ENCODE measurements at places on chromosomes 12 and 14.

GRCh38 chr12:47078733-47079467 lies 521 bp upstream of the PCED1B start:
- no peak for DNase-seq

GRCh38 chr14:68578597-68578996 lies 214.3 kb downstream of the ZFP36L1 start:
- DNase-seq, result no peak

DNA sequence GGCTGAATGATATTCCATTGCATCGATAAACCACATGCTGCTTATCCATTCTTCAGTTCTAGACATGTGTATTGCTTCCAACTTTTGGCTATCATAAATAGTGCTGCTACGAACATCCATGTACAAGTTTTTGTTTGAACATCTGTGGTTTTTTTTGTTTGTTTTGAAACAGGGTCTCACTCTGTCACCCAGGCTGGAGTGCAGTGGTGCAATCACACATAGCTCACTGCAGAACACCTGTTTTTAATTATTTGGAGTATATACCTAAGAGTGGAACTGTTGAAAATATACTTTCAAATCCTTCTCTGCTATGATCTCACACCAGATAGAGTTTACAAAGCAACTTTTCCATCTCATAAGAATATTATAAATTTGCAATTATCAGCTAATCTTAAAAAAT lies 124.2 kb downstream of the TTC7B start:
- no peak for DNase-seq

- peak; percentile 50 for DNase-seq
Measured at GRCh38 chr12:3753544-3754284, 805 bp upstream of the CRACR2A start.

DNA sequence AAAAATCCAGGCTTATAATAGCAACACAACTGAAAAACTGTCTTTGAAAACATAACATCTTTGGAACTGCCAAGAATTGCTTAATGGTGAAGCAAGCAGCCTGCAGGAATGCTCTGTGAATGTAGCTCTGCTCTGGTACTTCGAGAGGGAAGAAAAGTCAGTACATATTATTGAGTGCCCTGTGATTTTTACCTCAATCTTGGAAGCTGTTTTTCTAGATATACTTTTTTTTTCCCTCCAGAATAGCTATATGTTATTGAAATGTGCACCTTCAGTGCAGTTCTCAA lies 508.1 kb downstream of the PCNX1 start:
- no peak for DNase-seq

- no peak for DNase-seq
Measured at GRCh38 chr14:97995038-97995437, 1197.9 kb downstream of the VRK1 start.

DNA sequence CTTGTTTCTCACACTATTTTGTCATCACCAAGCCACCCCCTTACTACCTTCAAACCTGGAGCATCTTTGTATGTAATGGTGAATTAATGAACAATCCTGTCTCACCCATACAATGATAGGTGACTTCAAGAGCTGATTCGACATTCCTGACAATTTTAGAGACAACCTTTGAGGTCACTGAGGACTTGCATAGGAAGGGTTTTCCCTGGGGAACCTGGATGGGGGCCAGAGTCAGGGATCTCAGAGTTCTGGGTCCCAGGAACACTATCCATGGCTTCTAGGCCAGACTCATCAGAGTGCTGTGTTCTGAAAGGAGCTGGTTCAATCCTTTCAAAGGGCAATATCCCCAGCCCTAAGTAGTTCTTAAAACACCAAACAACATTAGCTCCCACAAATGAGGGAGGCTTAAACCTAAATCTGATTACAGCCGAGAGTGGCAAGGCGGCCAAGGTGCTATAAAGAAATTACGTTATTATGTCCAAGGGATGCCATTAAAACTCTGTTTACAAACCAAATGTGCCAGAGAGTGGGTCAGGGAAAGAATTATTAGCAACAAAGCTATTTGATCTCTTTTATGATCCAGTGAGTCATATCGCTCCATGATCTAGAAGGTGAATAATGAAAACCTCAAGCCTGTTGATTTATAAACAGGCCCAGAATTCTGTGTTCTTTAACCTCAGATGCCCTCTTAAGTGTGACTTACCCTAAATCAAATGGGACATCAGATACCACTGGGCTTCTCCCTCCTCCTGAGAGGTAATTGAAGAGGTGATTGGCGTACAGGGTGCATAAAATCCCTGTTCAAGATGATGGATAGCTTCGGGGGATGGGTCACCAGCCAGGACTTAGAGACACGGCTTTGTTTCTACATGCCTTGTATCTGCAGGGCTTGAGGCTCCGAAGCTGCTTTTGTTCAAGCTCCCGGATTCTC lies 230.2 kb upstream of the TBX3 start:
- no peak for DNase-seq

- DNase-seq, result no peak
Measured at GRCh38 chr12:48686615-48687334, 4.7 kb upstream of the KANSL2 start.

GRCh38 chr14:60165547-60165876 lies 314 bp upstream of the DHRS7 start:
- DNase-seq, result no peak

DNA sequence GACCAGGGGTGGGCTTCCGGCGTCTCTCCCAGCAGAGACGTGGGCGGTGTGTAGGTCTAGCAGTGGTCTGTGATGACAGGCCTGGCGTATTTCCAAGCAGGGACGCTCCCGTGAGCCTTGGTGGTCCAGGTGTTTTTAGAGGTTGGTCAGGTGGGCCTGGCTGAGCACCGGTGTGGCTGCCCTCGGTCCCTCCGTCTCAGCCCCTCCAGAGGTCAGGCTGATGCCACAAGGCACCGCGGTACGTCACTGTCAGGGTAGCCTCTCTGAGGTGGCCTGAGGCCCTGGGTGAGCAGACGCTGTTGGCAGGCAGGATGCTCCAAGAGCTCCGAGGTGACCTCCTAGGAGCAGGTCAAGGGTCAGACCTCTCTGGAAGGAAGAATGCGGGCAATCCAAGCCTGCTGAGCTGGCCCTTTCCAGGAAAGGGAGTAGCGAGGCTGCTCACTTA lies 13.6 kb downstream of the MTA1 start:
- no peak for DNase-seq

DNA sequence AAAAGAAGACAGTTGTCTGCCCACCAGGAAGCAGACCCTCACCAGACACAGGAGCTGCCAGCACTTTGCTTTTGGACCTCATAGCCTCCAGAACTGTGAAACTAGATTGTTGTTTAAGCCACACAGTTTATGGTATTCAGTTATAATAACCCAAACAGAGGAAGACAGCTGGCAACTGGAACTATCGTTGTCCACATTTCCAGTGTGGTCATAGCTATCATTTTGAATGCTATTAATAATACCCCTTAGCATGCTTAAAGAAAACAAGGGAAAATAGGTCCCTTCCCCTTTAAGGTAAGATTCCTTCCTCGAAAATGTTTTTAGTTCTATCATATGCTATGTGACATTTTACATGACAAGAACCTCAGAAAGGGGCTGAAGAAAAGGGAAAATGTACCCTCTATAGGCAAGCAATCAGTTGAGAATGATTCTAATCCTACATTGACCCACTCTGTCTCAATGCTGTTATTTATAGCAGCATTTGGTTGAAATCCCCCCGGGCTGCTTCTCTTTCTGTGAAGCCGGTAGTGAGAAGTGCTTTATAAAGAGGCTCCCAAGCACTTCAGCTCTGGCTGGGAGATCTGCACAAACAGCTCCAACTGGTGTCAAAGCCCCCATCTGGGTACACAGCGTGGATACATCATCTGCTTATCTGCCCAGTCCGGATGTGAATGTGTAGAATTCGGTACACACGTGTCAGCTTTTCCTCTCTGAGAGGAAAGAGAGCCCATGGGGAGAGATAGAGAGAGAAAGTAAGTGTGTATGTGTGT lies 221.2 kb upstream of the FLRT2 start:
- DNase-seq, result no peak

DNA sequence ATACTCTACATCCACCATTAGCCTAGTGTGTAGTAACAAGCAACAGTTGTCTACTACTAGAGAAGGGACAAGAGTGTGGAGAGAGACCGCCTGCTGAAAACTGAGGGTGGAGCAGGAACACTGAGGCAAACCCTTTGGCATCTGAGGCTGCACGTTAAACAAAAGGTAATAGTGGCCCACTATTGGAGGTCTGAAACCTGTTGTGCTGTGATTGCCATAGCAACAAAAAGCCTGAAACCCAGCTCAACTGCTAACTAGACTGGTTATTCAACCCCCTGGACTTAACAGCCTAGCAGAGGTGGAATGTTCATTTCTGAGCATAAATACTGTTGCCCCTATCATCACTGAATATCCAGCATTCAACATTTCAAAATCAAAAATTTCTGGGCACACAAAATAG lies 43.0 kb downstream of the PPP4R4 start:
- DNase-seq, result no peak

DNA sequence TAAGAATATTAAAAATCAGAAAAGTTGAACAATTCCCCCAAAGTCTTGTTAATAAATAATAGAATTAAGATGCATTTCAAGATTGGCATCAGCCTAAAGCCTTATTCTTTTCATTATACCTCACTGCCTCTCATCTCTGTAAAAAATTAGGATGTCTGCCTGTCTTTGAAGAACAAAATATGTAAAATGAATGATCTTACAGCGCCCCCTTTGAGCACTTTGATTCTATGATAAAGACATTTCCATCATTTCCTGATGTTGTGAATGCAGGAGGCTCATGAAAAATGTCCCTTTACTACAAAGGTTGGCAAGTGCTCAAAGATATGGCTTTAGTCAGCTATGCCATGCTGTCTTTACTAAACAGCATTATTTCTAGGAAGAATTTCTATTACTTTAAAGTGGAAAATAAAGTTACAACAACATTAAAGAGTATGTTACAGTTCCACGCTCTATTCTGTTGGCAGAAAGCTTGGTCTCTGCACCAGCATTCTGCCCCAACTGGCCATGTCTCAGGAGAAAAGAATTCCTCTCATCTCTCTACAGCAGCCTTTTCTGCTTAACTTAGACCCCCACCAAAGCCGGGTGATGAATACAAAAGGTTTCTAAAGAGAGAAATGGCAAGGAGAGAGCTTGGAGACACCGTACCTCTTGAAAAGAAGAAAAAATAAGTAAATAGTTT lies 95.1 kb downstream of the LLPH start:
- no peak for DNase-seq

- no peak for DNase-seq
Measured at GRCh38 chr14:55505846-55506245, 65.4 kb upstream of the TBPL2 start.

- no peak for DNase-seq
Measured at GRCh38 chr12:22658214-22658613, 33.2 kb downstream of the ETNK1 start.

DNA sequence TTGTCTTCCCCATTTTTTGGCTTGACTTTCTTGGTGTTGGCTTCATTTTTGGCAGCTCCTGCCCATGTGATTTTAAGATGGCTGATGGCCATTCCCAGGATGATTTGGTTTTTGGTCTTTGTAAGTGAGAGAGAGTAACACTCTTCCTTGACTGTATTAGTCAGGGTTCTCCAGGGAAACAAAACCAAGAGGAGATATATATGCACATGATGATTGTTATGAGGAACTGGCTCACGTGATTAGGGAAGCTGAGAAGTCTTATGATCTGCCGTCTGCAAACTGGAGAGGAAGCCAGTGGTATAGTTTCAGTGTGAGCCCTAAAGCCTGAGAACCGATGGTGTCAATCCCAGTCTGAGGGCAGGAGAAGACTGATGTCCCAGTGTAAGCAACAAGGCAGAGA lies 146.6 kb downstream of the NRXN3 start:
- DNase-seq, result no peak

- DNase-seq, result no peak
Measured at GRCh38 chr12:69927164-69927563, 102.1 kb downstream of the MYRFL start.

- DNase-seq, result no peak
Measured at GRCh38 chr12:130574402-130574801, 141.7 kb downstream of the RIMBP2 start.

GRCh38 chr12:109192358-109192757 lies 76.0 kb downstream of the ACACB start:
- no peak for DNase-seq

DNA sequence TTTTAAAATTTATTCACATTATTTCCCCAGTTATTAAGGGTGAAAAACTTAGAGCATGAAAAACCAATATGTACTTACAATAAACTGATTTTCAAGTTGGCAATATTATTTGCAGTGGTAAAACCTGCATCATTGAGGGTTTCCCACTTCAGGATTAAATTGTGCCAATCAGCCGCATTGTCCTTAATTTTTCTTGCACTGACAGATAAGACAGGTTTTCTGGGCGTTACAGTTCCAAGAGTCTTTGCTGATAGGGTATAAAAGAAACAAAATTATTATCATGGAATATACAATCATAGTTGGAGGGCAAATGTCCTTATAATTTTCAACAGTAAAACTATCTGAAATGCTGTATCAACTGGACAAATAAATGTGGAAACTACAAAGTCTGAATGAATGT lies 3.3 kb downstream of the CINP start:
- no peak for DNase-seq

GRCh38 chr12:128606538-128606937 lies 217.2 kb downstream of the SLC15A4 start:
- no peak for DNase-seq

DNA sequence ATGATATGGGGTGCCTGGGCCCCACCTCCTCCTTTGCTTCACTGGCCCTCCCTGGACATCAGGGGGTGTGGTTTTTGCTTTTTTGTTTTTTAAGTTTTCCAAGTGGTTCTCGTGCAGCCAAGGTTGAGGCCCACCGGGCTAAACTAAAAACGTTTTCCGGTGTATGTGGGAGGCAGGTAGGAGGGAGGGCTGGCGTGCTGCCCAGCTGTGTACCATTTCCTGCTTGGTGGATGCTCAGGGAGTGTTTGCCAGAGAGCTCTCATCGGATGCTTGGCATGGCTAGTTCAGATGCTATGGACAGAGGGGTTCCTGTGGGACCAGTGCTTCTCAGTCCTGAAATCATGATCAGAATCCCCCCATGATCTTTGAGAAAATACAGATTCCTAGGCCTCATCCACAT lies 246.4 kb downstream of the CACNA1C start:
- DNase-seq, result peak; percentile 74

GRCh38 chr12:14562279-14562678 lies 5.4 kb downstream of the PLBD1 start:
- no peak for DNase-seq

DNA sequence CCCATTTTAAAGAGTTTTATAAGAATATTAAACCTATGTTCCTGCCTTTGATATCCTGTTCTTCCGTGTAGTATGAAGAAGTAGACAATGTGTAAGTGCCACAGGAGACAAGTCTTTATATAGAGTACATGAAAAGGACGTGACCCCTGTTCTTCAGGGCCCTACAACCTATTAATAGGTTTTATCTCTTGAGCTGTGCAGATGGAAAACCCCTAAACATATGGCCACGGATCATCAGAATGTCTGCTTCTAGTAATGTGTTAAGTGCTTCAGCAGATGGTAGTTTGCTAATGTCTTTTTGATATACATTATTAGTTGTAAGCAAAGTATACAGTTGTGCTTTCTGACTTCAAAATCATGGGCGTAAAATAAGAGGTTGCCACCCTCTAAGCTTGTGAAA lies 228.5 kb downstream of the PTPRO start:
- DNase-seq, result no peak

- peak; percentile 78 for DNase-seq
Measured at GRCh38 chr12:130953771-130954543, at the start of gene ADGRD1. ADGRD1 (plus strand) TSS chr12:130953907; CDS start chr12:130954466, 559 bp downstream.

GRCh38 chr12:56590237-56590830 lies 39.8 kb downstream of the BAZ2A start:
- no peak for DNase-seq

- DNase-seq, result no peak
Measured at GRCh38 chr12:89225401-89225800, 126.9 kb downstream of the DUSP6 start.

Data from right forelimb (tissue), 1 donor.